ENCODE measurements at places on chromosomes 12 and 14.
A peak's percentile ranks its signal among the peaks of the same experiment; 100 is the strongest.

GRCh38 chr14:67673451-67673850, 981 bp downstream of the VTI1B start:
- DNase-seq, result no peak

- no peak for DNase-seq
Observed at GRCh38 chr14:75610834-75611233, 32.4 kb downstream of the FLVCR2 start.

DNA sequence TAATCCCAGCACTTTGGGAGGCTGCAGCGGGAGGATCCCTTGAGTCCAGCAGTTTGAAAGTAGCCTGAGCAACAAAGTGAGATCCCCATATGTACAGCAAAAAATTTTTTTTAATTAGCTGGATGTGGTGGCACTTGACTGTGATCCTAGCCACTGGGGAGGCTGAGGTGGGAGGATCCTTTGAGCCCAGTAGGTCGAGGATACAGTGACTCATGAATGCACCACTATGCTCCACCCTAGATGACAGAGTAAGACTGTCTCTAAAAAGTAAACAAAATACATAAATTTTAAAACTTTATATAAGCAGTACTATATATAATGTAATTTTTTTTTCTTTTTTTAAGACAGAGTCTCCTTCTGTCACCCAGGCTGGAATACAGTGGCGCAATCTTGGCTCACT, 115.4 kb downstream of the ESR2 start:
- DNase-seq, result no peak

DNA sequence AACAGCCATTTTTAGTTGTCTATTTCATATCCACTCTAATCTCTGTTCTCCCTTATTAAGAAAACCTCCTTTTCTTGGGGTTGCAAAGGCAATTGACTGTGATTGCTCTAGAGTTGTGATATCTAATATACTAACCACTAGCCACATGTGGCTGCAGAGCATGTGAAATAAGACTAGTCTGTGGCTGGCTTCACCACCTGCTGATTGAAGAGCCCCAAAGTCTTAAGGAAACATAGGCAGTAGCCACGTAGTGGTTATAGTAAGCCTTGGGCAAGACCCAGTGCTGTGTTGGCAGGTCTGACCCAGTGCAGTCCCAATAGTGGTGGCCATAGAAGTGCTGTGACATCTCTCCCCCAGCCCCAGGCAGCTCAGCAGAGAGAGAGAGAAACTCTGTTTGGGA, 28.4 kb upstream of the ATP2B1 start:
- no peak for DNase-seq

GRCh38 chr12:75921622-75922289, 109.8 kb downstream of the PHLDA1 start:
- DNase-seq, result no peak

- no peak for DNase-seq
Observed at GRCh38 chr12:104903648-104904423, 54.3 kb downstream of the SLC41A2 start.

GRCh38 chr12:120287491-120287890, 4.2 kb downstream of the RNU4-2 start:
- DNase-seq, result no peak

GRCh38 chr12:43213608-43214007, 338.4 kb downstream of the ADAMTS20 start:
- DNase-seq, result no peak

DNA sequence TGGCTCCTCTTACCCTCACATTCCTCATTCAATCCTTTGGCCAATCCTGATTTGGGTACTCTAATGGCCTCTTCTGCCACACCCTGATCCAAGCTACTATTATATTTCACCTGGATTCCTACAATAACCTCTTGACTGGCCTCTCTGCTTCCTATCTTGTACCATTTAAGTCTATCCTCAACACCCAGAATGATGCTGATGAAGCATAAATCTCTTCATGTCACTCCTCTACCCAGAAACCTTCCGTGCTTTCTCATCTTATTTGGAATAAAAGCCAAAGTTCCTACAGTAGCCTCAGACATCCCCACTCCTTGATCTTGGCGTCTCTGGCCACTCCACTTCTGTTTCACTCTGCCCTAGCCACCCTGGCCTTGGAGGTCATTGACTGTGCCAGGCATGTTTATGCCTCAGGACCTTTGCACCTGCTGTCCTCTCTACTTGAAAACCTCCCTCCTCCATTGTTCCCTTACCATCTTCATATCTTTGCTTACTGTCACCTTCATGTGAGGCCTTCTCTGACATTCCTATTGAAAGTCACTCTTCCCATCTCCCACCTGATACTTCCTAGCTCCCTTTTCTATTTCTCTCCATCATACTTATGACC, 46.4 kb upstream of the NRXN3 start:
- no peak for DNase-seq

GRCh38 chr14:45906257-45906656, 653.3 kb upstream of the MIS18BP1 start:
- DNase-seq, result no peak

- no peak for DNase-seq
Observed at GRCh38 chr12:38110026-38110699, 206.4 kb upstream of the ALG10B start.

- peak; percentile 81 for DNase-seq
Observed at GRCh38 chr14:90235179-90235976, 21.0 kb upstream of the PSMC1 start.

- DNase-seq, result peak; percentile 8
Observed at GRCh38 chr12:88185988-88186387, 43.9 kb downstream of the TMTC3 start.

DNA sequence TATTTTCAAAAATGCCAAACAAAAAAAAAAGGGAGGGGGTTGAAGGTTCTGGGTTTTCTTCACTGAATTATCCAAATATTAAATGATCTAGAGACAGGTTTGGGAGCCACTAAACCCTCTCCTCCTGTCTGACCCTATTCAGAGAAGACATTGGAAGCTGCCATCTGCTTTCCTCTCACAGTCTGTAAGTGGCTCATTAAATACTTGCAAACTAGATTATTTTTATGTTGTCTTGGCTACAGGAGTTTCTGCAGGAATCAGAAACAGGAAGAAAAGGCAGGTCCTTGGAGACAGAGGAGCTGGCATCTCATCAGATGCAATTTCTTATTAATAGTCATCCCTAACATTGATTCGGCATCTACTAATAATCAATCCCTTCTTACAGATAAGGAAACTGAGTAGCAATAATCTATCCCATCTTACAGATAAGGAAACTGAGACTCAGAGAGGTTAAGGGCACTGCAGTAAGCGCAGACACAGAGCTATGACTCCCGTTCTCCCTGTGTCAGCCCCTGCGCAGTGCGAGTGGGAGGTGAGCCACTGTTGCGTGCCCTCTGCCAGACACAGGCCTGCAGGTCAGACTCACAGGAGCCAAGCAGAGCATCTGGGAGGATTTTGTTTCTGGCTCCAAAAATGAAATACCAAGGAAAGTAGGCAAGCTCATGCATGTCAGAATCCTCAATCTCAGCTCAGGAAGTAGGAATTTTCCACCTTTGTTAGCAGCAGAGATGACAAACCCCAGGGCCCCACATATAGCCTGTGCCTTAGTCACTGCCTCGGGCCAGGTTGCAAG, 11.0 kb downstream of the BDKRB2 start:
- DNase-seq, result no peak

- DNase-seq, result no peak
Observed at GRCh38 chr14:85125291-85125670, 404.7 kb upstream of the FLRT2 start.

DNA sequence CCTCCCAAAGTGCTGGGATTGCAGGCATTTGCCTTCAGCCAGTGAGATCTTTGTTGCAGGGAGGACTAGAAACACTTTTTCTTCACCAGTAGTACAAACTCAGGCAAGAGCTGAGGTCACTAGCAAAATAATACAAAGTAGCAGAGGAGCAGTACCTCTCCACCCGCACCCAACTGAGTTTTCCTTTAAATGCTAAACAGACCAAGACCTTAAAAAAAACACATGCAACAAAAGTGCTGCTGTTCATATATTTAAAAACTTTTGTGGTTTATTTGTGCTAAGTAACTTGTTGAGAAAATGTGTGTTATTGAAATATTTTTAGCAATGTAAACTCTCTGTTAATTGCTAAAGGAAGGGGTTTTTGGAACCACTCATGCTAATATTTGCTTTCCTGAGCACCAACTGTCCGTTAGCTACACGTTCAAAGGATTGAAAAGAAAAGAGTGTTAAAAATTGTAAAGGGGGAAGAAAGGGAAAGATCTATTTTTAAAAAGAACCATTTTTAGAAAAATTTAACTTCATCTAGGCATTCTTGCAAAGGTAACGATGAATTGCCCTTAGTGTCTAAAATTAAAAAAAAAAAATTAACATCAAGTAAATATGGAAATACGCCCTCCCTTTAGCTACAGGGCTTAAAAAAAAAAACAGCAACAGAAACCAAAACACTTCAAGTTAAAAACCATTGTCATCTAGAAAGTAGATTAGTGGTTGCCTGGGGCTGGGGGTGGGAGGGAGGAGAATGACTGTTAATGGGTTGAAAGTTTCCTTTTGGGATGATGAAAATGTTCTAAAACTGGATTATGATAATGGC, 114.0 kb upstream of the KRAS start:
- peak; percentile 58 for DNase-seq

- DNase-seq, result no peak
Observed at GRCh38 chr12:95339086-95339788, 121.6 kb downstream of the VEZT start.

GRCh38 chr12:80655751-80656150, 51.7 kb upstream of the MYF6 start:
- DNase-seq, result no peak

DNA sequence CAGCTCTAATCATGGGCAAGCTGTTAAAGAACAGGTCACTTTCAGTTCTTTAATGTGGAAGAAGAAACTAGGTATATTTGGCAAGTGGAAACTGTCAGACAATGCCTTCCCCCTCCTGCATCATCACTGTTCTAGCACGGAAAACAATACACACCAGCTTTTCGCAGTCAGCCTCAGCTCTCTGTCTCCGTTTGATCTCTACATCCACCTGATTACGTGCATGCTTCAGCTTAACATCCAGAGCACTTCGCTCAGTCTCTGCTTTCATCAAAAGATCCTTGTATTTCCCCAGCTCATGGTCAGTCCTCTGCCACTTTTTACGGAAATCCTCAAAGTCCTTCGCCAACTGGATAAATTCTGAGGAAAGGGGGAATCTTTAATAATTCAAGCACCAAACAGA, 19.0 kb downstream of the RACGAP1 start:
- no peak for DNase-seq

GRCh38 chr12:100755186-100755585, 39.4 kb upstream of the ANO4 start:
- no peak for DNase-seq

- DNase-seq, result no peak
Observed at GRCh38 chr14:21309956-21310355, 30.1 kb downstream of the RPGRIP1 start.

- no peak for DNase-seq
Observed at GRCh38 chr12:57146961-57147944, at the start of gene LRP1-AS. LRP1-AS (minus strand) TSS chr12:57147619.

- no peak for DNase-seq
Observed at GRCh38 chr12:110179291-110179690, 55.1 kb downstream of the IFT81 start.

- DNase-seq, result no peak
Observed at GRCh38 chr12:91249518-91250272, 67.1 kb upstream of the DCN start.

GRCh38 chr12:118307069-118307954, 65.4 kb downstream of the TAOK3 start:
- peak; percentile 30 for DNase-seq
